ENCODE measurements at places on chromosomes 6 and 20.

- DNase-seq = no peak
Observed at GRCh38 chr6:69789578-69789977, 7.2 kb downstream of the LMBRD1 start.

GRCh38 chr20:53294804-53295203, 298.8 kb downstream of the ZNF217 start:
- DNase-seq = no peak

DNA sequence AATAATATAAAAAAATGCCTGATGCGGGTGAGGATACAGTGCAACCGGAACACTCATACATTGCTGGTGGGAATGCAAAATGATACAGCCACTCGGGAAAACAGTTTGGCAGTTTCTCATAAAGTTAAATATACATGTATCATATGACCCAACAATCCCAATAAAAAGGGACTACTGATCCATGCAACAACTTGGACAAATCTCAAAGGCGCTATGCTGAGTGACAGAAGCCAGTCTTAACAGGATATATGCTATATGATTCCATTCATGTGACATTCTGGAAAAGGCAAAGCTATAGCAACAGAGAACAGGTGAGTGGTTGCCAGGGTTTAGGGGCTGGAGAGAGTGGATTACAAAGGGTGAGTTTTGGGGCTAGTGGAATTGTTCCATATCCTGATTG, 170.2 kb upstream of the MLN start:
- no peak for DNase-seq

DNA sequence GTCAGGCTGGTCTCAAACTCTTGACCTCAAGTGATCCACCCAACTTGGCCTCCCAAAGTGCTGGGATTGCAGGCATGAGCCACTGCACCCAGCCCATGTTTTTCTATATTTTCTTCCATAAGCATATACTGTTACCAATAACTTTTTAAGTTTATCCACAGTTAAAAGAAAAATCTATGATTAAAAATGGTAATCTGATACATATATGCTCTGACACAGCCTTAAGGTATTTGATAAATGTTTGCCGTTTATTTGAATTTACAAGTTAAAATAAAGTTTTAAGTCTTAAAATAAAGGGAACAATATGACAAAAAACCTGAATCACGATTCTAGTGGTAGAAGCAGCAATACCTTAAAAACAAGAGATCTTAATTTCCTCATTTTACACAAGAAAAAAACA, 5.2 kb downstream of the STK38 start:
- no peak for DNase-seq

DNA sequence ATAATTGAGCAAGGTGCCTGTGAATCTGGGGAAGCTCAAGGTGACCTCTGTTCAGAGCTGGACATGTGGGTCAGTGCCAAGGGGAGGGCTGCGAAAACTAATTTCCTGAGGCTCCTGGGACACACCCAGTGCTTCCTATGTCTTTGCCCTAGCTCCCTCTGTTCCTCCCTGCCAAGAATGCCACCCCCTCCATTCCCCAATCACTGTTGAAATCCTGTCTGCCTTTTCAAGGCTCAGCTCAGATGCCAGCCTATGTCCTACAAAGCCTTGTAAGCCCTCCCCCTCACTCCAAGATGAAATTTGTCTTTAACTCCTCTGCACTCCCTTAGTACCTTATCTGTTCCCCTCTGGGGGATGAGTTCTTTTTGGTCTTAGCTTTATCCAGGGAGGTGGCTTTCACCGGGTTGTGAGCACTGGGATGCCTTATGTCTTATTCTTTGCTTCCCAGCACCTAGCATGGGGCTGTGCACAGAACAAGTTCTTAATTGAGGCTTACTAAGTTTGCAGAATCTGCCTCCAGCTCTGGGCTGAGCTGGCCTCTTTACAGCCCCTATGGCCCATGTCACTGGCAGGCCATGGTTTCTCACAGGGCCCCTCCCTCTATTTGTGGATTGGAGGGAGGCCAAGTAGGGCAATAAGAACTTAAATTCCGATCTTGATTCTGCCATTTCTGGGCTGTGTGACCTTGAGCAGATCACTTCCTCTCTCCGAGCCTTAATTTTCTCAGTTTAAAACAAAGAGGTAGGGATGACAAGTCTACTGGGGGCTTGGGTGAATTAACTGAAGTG, 51.5 kb upstream of the EPB41L1 start:
- DNase-seq = no peak

- DNase-seq = no peak
Observed at GRCh38 chr6:150005761-150006651, 19.3 kb downstream of the RAET1L start.
